ENCODE measurements at places on chromosomes 2 and 18. TPM values are rescaled to one million over a fixed set of nuclear protein-coding genes. Genes with fewer than 3 reads are reported as not detected.
A peak's percentile ranks its signal among the peaks of the same experiment; 100 is the strongest.

Gene EFR3B
- total RNA-seq = 13.2 TPM

Gene FOXI3
- not detected for total RNA-seq

Gene ADRA2B
- 3.2 TPM for total RNA-seq

Gene RNF149
- 80.7 TPM for total RNA-seq

Gene RASGRP3
- total RNA-seq = 16.0 TPM

Gene IHH
- 0.22 TPM for total RNA-seq

Gene GULP1
- 70.1 TPM for total RNA-seq

Gene CNTNAP5
- not detected for total RNA-seq

Gene COLEC11
- total RNA-seq = 1.1 TPM

Gene GPR55
- 0.18 TPM for total RNA-seq

Gene MEP1B
- not detected for total RNA-seq

Gene DCDC2C
- 4.6 TPM for total RNA-seq

Gene KRCC1
- total RNA-seq = 35.0 TPM

Gene BOLL
- not detected for total RNA-seq

Gene SMAD2
- total RNA-seq = 170 TPM

Gene TFPI
- total RNA-seq = 106 TPM

DNA sequence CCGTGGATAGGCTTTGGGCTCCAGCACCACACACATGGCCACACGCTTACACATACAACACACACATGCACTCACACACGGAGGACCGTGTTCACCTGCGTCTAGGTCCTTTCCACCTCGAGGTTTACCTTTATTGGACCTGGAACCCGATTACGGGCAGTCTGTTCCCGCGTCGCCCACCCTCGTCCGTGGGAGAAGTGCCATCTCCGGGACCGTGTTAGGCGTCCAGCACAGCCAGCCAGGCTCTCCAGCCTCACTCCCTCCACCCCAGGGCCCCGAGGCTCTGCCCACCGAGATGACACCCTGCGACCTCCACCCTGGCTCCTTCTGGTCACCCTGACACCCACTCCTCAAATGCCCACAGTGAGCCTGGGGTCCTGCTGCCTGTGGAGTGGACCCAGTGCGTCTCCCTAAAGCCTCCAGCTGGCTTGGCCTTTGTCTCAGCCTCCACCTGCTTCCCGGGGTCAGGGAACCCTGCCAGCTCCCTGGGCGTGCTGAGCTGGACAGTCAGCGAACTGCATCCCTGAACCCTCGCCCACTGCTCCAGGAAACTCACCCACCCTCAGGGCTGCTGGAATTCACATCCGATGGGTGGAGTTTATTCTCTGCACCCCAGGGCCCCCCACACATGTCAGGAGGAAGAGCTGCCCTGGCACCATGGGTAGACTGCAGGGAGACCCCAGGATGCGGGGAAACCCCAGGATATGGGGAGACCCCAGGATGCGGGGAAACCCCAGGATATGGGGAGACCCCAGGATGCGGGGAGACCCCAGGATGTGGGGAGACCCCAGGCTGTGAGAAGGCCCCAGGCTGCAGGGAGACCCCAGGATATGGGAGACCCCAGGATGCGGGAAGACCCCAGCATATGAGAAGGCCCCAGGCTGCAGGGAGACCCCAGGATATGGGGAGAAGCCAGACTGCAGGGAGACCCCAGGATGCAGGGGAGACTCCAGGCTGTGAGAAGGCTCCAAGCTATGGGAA, 33.0 kb downstream of the ADI1 start:
- peak; percentile 57 for DNase-seq

DNA sequence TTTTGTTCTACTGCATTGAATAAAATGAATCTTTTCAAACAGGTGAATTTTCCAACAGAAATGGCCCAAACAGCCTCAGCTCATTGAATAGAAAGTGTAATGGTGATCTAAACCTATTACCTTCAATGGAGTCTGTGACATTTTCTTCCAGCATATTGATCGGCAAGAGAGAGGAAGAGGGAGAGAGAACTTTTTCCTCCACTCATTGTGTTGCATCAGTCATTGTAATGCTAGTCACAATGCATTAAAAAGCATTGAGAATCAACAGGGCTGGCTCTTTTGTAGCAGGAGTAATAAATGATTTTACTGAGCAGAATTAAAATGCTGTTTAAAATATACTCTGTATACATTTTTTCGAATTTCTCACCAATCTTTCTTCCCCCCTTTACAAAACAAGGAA, 1794.5 kb upstream of the CELF4 start:
- no peak for DNase-seq

DNA sequence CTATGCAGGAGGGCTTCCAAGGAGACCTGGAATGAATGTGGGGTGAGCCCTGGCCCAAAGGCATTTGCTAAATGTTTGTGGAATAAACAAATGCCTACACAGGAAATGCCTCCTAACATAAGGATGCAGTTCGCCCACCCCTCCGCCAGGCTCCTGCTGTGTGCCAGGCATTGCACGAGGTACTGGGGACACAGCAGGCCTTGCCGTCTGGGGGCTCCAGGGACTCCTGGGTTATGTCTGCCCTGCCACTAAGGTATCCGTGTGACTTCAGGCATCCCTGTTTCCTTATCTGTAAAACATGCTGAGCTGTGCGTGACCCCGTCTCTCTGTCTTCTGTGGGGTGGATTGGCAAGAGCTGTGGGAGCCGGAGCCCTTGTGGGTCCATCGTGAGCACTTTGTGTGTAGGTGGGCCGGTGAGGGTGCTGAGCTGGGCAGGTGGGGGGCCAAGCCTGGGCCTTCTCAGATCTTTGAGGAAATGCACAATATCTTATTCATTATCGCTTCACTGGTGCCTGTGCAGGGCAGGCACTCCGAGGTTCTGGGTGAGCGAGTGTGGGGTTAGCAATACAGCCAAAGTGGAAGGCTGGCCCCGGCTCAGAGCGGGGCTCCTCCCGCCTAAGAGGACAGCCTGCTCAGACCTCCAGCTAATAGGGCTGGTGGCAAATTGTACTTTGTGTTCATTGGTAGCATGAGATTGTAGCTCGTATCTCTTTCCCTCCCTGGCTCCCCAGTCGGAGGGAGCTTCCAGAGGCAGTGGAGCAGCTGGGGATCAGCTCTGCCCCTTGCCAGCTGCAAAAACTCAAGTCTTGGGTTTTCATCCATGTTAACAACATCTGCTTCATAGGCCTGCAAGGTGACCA, 126.8 kb downstream of the GLI2 start:
- DNase-seq = peak; percentile 53

GRCh38 chr2:20615466-20616241, 35.2 kb downstream of the HS1BP3 start:
- peak; percentile 57 for DNase-seq

DNA sequence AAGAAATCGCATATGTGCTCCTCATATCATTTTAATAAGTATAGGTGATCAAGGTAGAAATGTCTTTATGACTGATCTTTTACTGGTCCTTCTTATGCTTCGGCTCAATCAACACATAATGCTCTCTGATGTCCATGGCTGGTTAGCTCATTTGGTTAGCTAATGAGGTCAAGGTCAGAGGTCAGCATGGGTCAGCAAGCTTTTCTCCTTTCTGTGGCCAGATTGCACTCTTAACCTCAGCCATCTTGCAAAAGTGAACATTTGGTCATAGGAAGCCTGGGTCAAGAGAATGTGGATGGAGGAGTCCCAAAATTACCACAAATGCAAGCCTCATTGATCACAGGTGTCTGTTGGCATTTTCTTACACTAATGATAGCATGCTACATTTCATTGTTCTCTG, 35.4 kb upstream of the DARS1 start:
- no peak for DNase-seq

GRCh38 chr18:39781565-39781964, 2173.5 kb upstream of the PIK3C3 start:
- no peak for DNase-seq

GRCh38 chr2:148971547-148971946, 67.0 kb upstream of the LYPD6B start:
- DNase-seq = no peak

- DNase-seq = peak; percentile 37
Measured at GRCh38 chr2:233040571-233040970, 8.1 kb downstream of the NEU2 start.

GRCh38 chr2:161662373-161662772, 38.2 kb downstream of the SLC4A10 start:
- DNase-seq = no peak

- no peak for DNase-seq
Measured at GRCh38 chr2:126655051-126655450, 907 bp upstream of the GYPC start.

GRCh38 chr2:235836491-235836911, 331.7 kb downstream of the GBX2 start:
- DNase-seq = no peak

DNA sequence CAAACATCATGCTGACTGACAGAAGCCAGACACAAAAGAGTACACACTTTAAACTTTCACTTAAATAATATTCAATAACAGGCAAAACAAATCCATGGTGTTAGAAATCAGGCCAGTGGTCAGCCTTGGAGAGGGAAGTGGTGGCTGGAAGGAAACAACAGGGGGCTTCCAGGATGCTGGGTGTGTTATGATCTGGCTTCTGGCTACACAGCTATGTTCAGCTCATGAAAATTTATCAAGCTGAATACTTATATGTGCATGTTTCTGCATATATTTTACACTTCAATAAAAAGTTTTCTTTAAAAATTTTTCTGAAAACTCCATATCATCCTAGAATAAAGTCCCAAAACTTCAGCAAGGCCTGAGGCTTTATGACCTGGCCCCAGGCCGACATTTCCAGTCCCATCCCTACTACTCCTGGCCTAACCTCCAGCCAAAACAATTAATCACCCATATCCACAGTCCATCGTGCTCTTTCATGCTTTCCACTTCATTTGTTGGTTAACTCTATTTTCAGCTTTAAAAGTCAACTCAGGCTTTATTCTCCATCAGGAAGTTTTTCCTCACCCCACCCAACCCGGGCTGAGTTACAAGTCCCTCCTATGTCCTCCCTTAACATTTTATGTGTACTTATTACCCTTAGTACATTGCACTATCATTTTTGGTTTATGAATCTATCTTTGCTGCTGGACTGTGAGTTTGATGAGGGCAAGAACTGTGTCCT, 27.9 kb upstream of the SPTBN1 start:
- DNase-seq = no peak

GRCh38 chr2:39902103-39902502, 123.0 kb upstream of the THUMPD2 start:
- no peak for DNase-seq

- DNase-seq = no peak
Measured at GRCh38 chr2:45000921-45001868, 8.1 kb downstream of the SIX2 start.

GRCh38 chr2:169365029-169365480, 2.7 kb upstream of the LRP2 start:
- DNase-seq = no peak

- DNase-seq = no peak
Measured at GRCh38 chr2:176157499-176158185, 535 bp downstream of the HOXD3 start.

GRCh38 chr2:229343661-229344060, 72.6 kb upstream of the PID1 start:
- DNase-seq = no peak

GRCh38 chr2:189579585-189580186, 900 bp downstream of the SLC40A1 start:
- no peak for DNase-seq

DNA sequence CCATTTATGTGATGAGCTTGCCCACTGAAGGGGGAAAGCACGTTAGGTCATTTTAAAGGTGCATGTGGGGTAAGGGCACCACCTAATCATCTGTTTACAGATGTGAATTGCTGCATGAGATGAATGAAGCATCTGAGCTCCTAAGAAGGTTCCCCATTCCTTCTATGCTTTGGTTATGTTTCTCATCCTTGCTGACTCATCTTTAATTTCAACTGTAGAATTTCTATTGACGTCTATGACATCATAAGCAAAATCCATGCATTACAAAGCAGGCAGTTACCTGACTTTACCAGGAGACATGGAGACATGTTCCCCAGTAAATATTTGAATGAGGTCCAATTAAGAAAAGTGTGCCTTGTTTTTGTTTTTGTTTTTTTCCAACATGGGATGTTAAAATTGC, 2.8 kb downstream of the SNTG2 start:
- DNase-seq = no peak

GRCh38 chr2:84796798-84797197, 84.1 kb downstream of the TRABD2A start:
- DNase-seq = no peak

Data from sciatic nerve (tissue), 2 donors.